CD4-positive, alpha-beta memory T cell (primary cell): ENCODE measurements at places on chromosomes 7 and 10.

- DNase-seq: no peak
These were observed 1.2 kb downstream of the BRAF start for GRCh38 chr7:140923358-140924006.

DNA sequence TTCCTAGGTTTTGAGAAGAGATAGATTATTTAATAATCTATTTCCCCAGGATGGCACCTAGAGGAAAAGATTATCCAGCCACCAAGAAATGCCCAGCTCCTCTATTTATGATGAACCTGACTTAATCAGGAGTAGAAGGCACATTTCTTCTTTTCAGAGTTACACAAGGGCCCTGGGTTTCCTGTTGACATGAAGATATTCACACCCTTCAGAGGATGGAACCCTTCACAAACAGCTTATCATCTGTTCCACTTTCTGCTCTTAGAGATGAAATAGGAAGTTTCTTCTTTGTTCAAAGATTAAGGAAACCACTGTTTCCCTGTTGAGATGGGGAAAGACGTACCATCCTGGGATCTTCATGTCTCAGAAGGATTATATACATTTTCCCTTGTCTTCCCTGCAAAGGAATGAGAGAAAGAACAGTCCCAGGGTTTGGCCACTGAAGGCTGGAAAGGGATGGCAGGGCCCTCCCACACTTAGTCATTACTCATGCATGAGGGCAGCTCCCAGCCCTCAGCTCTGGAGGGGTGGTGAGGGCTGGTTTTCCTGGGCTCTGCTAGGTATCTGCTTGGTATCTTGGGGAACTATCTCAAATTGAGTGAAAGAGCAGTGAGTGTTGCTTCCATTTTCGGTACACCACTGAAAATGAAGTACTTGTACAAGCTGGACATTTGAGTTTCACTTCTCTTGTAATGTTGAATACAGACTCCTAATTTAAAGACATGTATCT lies 64.0 kb downstream of the MTPAP start:
- no peak for DNase-seq

- DNase-seq: no peak
These were observed 157.9 kb upstream of the INSYN2A start for GRCh38 chr10:127354255-127354654.

DNA sequence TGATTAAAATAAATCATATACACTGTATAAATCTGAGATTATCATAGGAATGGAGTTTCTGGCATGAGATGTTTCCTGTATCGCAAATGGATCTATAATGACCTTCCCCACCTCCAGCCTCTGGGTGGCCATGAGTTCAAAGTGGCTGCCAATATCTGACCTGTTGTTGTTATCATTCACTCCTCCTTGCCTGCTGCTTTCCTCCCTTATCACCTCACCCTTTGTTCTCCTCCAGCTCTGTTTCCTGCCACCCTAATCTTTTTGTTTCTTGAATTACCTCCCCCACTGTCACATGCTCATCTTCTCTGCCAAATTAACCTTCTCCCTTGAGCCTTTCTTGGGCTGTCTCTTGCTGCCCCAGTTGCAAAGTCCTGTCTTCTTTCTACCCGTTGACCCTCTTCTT lies 12.0 kb downstream of the SCD start:
- no peak for DNase-seq

- no peak for DNase-seq
These were observed 80.1 kb upstream of the APBB1IP start for GRCh38 chr10:26358071-26358470.

DNA sequence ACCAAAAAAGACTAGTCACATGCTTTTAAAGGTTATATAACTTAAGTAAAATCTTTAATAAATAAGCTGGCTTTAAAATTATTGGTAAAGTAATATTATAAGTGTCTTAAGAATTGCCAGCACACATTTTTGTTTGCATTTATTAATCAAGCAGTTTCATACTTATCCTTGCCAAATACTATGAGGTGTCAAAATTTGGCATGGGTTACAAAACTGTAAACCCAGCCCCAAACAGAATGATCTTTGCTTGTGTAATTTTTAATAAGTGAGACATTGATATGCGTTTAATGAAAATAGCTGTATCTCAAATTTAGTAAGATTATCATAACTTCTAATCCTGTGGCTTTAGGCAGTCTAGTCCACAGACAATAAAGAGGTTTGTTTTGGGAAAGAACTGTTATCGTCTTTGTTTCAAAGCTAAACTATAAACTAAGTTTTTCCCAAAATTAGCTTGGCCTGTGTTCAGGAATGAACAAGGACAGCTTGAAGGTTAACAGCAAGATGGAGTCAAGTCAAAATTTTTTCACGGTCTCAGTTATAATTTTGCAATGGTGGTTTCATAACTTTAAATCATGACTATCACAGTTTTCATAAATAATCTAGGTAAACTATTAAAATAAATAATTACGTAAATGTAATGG lies 72.8 kb downstream of the ST8SIA6 start:
- no peak for DNase-seq

DNA sequence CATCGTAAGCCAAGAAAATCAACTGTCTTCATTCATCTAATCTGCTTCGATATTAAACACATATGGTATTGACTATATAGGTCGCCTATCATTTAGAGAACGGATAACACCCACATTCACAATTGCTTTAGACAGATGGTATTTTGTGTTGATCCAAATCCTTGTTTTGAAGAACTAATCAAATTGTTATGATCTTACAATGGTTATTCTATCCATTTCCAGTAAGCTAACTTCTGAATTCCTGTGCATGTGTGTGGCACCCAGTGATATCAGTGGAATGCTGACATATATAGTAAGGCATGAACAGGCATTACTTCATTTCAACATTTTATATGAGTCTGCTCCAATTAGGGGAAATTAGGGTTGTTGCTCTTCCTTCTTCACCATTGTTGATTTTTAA lies 98.8 kb downstream of the SEMA3E start:
- no peak for DNase-seq

- no peak for DNase-seq
These were observed 32.1 kb upstream of the PSMG3 start for GRCh38 chr7:1601956-1602355.

GRCh38 chr10:89414146-89414878 lies at the start of gene IFIT5:
IFIT5 (plus strand) TSS chr10:89414568; CDS start chr10:89414799, 231 bp downstream.
- peak; percentile 78 for DNase-seq

DNA sequence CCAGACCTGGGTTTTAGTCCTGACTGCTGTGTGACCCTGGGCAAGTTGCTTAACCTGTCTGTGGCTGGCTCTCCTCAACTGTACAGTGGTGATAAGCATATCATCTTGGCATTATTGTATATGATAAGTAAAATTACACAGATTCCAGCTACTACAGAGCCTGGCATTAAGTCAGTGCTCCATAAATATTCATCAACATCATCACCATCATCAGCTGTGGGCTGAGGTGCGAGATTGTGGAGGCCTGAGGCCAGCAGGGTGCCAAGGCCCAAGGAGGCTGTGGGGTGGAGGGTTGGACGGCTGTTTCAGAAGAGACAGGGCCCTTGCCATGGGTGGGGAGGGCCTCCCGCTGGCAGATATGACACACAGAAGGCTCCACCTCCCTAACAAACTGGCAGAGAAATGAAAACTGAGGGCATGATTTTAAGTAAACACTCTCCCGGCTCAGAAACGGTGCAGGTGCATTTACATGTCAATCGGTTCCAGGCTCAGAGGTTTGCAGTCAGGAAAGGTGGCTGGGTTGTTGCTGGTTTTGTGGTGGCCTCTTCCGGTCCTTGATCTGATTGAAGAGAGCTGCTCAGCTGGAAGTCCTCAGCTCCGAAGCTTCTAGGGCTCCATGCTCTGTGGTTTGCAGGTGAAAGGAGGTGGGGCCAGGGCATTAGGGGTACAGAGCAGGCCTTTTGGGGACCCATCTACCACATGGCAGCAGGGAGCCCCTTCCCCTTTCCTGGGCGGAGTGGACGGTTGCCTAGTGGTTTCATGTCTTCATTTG lies 10.2 kb downstream of the CRYGN start:
- peak; percentile 82 for DNase-seq

DNA sequence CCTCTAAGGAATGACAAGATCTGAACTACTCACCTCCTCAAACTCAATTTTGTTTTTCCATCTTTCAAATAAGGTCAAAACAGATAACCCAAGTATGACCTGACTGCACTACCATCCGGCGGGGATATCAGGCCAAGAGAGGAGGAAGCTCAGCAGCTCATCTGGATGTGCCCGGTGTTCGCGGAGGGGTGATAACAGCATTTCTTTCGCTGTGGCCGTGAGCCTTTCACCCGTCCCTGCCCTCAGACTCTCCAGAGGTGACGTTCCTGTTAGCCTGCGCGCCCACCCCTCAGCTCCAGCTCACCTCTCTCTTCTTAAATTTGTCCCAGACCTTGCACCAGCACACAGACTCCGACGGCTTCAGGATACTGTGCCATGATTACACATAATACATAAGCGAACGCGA lies 526 bp downstream of the ZNF248 start:
- DNase-seq: no peak

DNA sequence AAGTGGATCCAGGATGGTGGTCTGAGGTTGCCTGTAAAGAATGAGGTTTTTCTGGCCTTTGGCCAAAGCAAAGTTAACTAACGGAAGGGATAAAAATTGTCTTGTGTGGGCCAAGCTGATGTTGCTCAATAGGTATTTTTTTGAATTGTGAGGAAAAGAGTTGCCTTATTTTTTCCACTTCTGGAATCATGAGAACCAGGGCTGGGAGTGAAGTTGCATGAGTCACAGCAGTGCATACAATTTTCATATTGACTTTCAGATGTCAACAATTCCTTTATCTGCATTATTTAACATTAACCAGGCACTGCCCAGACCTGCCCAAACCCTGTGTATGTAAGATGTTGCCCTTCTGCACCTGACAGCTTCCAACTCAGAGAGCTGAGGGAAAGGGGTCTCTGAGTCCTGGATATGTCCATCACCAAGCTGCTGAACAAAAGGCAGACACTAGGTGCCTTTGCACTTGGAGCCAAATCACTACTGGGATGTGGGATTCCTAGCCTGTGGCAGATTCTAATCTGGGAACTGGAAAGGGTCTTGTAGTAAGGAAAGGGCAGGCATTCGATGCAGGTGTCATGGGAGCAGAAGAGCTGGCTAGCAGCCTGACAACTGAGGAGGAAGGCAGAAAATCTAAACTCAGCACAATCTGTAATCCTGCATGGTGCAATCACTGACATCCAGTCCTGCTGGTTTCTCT lies 52.3 kb upstream of the SLC35B4 start:
- no peak for DNase-seq

- DNase-seq: no peak
These were observed 23.3 kb upstream of the PDGFA start for GRCh38 chr7:542713-543500.

DNA sequence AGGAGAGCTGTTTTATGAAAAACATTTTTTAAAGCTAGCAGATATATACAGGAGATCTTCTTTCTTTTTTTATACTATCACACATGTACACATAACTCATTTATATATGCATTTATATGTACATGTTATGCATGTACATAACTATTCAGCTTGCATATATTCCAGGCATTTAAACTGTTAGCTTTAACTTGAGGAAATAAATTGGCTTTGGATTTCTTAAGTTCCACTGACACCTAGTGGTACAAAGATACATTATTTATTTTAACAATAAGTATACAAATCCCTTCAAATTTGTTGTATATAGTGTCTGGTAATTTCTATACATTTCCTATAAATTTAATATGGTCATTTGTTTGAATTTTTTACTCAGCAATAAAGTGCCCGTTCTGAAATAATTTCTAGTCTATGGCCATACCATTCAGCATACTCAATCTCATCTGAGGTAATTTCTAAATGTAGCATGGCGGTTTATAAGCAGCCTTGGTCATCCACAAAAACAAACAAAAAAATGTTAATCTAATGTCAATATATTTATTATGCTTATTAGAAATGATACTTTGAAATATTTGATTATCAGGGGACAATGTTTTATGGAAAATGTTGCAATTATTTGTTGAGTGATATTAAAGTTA lies 11.6 kb downstream of the ZDHHC6 start:
- DNase-seq: no peak

DNA sequence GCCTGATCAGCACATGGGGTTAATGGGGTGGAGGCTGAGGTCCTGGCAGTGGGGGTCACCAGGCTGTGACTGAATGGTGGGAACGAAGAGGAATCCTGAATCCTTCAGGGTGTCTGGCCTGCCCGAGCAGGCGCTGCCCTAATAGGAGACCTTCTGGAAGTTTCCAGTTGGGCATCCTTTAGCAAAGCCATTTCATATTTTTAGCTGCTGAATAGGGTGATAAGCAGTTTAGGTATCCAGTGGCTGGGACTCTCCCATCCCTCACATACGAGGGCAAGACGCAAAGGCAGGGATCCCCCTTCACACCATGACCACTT lies 159.3 kb downstream of the SH3PXD2A start:
- no peak for DNase-seq
